ENCODE measurements at places on chromosomes 2 and 18.

GRCh38 chr2:147001061-147001460 is 843.8 kb upstream of the ACVR2A start:
- DNase-seq, result no peak

DNA sequence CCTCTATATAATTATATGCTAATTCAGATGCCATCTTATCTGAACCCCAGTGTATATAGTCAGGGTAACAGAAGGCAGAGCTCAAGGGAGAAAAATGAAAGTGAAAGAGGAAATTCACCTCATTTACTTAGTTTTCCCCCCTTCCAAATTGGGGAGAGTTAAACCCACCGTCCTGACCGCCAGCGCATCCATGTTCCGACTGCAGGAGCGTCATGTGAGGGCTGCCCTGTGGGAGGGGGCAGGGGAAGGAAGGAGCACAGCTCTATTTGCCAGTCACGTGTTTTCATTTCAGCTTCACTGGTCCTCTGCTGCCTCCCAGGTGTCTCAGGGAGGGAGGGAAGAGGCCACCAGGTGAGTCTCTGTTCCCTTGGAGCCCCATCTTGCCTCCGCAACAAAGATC is 13.2 kb downstream of the CNNM4 start:
- DNase-seq, result no peak

DNA sequence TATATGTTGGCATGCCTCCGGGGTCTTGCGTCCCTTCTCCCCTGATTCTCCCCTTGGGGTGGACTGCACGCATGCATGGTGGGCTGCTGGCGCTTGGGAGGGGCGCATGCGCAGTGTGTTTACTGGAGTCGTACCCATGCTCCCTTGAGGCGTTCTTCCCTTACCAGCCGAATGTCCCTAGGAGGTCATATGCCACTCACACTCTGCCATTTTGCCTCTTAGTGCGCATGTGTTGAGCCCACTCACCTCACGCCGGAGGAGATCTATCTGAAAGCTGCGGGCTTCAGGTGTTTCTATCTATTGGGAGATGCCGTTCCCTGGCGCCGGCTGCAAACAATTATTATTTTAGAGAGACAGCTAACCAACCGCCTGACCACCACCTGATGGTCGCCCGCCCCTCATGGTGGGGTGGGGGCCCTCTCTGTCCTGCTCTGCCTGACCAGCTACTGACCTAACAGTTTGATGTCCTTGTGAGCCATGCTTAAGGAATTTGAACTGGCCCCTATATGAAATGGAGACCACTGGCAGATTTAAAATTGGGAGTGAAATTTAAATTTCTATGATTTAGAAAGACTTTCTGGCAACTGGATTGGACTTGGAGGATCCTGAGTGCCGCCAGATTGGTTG is 179.6 kb downstream of the RNF144A start:
- no peak for DNase-seq

- DNase-seq, result no peak
Observed at GRCh38 chr2:71064110-71064611, 4.3 kb upstream of the NAGK start.

DNA sequence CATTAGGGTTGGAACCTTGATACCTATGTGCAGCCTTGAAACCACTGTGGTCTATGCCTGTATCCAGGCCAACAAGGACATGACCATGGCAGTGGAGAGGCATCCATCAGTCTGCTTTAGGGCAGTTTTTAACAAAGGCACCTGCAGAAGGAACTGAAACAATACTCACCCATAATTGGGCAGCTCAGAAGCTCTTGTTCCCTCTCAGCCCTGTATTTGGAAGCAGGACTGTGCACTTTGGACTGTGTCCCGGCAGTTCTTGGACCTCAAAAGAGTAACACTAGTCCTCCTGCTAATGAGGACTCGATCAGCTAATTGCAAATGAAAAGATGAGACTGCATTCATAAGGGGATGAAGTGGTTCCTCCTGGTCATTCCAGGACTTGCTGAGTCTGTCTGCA is 500.2 kb upstream of the TNP1 start:
- no peak for DNase-seq

- DNase-seq, result no peak
Observed at GRCh38 chr2:5539282-5540165, 152.7 kb upstream of the SOX11 start.

- no peak for DNase-seq
Observed at GRCh38 chr2:225515033-225515432, 115.5 kb downstream of the NYAP2 start.

DNA sequence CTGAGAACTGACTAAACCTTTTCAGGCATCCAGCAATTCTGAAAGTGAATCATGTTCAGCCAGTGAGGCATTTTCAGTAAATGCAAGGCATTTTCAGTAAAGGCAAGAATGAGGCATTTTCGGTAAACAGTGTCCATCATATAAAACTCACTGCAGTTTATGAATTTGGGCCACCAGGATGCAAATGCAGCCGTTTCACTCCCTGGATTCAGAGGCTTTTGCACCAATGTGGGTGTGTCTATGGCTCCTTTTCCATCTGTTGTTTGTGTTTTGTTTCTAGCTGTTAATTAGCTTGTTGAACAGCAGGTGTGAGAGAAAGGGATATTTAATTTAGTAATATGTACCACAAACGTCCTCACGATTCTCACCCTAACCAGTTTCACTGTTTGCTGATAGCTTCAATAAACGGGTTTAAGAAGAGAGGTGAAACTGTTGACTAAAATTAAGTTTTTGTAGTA is 116.3 kb upstream of the PGAP1 start:
- DNase-seq, result no peak

Measured in suprapubic skin (tissue), 4 donors.